Endodermal cell (in vitro differentiated cells): ENCODE measurements at places on chromosomes 2 and 18. TPM values are rescaled to one million over a fixed set of nuclear protein-coding genes. Genes with fewer than 3 reads are reported as not detected.
A peak's percentile ranks its signal among the peaks of the same experiment; 100 is the strongest.

GRCh38 chr2:603427-603826, 73.8 kb downstream of the TMEM18 start:
- H3K36me3 ChIP-seq: no peaks in the 10 kb centered on the region
- H3K4me3 ChIP-seq: no peak overlapping the region
- no peak overlapping the region for H3K27ac ChIP-seq
- no peaks in the 10 kb centered on the region for H3K4me1 ChIP-seq

GRCh38 chr2:25521126-25521525, 152.3 kb downstream of the DTNB start:
- no peak overlapping the region for H3K4me3 ChIP-seq
- H3K36me3 ChIP-seq: no peaks in the 10 kb centered on the region
- H3K4me1 ChIP-seq: no peaks in the 10 kb centered on the region
- DNase-seq: no peak
- no peaks in the 10 kb centered on the region for H3K27me3 ChIP-seq

Gene VAMP8
- 80.4 to 92.5 TPM (median 84.2 TPM) in 3 replicates for total RNA-seq

DNA sequence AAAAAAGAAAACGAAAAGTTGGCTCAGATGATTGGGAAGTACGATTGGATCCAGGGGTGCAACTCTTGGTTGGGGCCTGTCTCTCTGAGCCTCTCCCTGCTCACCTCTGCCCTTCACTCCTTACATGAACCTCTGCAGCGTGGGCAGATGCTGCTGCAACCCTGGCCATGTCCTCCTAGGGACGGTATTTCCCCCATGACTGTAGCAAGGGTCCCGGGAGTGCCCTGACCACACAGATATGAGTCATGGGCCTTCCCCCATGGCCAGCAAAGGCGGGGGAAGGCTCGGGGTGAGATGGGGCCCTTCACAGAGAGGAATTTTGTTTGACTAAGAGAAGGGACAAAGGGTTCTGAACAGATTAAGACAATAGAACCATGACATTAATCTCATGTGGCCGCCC, 129.0 kb downstream of the NCK2 start:
- no peak for DNase-seq
- H3K4me1 ChIP-seq: peaks cover 9% of the 10 kb centered on the region

DNA sequence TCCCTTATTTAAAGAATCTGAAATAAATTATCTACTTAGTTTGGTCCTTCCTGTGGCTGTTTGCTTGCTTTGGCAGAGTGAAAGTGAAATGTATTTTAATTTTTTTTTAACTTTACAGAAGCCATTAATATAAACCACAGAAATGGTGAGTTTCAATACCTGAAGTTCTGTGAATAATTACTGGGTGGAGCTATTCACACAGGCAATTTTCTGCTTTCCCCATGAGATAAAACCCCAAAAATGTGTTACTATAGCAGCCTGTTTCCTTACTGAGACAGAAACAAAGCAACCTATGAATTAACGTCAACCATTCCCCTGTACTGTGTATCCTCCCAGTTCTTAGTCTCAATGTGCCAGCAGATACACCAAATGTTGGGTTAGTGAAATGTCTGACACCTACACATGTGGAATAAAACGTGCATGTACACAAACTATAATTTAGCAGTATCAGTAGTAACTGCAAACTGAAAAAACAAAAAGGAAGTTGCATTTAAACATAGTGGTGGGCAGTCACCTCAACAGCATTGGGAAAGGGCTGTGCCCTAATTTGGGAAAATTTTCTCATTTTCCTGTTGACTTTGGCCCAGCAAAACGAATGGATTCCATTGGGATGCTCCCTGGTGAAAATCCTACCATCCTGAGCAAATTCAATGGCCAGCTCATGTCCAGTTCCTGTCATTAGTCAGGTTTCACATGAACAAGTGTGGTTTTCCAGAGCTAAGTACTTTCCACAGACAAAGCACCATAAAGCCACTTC, 73.1 kb upstream of the RMDN2 start:
- no peaks in the 10 kb centered on the region for H3K36me3 ChIP-seq
- H3K4me3 ChIP-seq: no peak overlapping the region
- DNase-seq: no peak
- peaks cover 5% of the 10 kb centered on the region for H3K4me1 ChIP-seq

Gene UGT1A10
- total RNA-seq: not detected in 3 replicates

Gene SRD5A2
- total RNA-seq: 0.07 TPM in 1 of 3 replicates, not detected in the others

DNA sequence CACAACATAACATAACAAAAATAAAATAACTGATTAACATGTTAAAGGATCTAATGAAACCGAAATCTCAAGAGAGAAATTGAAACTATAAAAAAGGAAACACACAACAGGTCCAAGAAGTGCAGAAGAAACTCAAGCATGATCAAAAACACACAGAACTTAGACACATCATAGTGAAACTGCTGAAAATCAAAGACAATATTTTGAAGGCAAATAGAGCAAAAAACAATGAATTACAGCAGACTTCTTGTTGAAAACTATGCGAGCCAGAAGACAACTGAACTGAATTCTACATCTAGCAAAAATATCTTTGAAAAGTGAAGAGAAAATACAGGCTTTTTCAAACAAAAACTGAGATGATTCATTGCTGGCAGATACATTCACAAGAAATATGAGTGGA, 61.3 kb downstream of the UGP2 start:
- DNase-seq: no peak
- H3K4me3 ChIP-seq: no peak overlapping the region
- no peak overlapping the region for H3K27ac ChIP-seq

GRCh38 chr2:212713681-212714080, 175.1 kb upstream of the ERBB4 start:
- H3K27ac ChIP-seq: no peak overlapping the region
- no peaks in the 10 kb centered on the region for H3K36me3 ChIP-seq
- H3K4me3 ChIP-seq: no peak overlapping the region
- H3K4me1 ChIP-seq: no peaks in the 10 kb centered on the region
- no peaks in the 10 kb centered on the region for H3K27me3 ChIP-seq

DNA sequence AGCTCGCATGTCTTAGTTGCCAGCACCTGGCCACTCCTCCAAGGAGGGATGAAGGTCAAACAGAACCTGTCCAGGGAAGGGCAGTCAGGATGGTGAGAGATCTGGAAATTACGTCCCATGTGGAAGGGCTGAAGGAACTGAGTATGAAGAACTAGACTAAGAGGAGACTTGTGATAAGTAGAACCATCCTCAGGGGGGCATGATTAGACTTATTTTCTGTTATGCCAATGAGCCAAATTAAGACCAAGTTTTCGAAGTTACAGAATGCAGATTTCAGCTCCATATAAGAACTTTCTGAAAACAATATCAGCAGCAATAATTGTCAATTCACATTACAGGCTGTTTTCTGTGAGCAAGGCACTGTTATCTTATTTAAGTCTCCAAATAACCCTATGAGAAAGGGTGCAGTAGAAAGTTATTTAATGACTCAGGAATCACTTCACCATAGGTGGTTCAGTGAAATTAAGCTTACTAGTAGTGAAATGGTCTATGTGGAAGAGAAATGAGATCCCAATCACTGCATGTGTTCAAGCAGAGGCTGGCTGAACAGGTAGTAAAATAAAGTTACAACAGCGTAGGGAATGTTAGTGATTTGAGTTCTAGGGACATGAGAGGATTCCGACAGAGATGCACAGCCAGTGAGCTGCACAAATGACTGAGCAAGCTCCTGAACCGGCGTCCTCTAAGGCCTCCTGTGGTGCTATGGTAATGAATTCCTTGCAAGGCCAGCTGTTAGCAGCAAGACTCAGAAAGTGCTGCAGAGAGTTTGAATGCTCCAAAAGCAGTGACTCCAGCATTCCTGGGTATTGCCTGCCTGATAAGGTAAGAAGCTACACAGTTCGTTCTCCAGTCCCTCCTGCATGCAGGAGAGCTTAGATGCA, 4.5 kb upstream of the DYM start:
- DNase-seq: peak; percentile 87
- H3K27ac ChIP-seq: no peak overlapping the region
- H3K36me3 ChIP-seq: no peaks in the 10 kb centered on the region
- H3K27me3 ChIP-seq: peaks cover 6% of the 10 kb centered on the region
- H3K4me1 ChIP-seq: peaks cover 7% of the 10 kb centered on the region

DNA sequence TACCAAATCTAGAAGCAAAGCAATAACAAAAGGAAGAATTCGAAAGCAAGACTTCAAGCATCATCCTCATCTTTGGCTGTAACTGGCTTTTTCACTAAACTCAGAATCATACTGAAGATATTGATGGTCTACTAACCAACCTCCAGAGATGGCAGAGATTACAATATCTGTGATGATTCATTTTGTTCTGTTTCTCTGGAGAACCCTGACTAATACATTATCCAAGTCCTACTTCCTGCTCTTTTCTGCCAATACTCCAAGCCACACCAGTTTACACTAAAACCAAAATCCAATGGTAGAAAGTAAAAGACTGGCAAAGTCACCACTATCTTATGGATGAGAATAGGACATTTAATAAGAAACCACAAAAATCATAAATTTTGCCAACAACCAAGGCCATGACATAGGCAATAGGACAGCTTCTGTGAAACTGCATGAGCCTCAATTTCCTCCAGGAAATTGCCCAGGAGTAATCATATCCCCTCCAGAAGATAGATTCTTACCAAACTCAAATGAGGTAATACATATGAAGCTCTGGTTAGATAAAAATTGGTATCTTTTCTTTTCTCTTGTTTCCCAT, 159.8 kb downstream of the METTL4 start:
- H3K4me1 ChIP-seq: no peaks in the 10 kb centered on the region
- H3K27me3 ChIP-seq: no peaks in the 10 kb centered on the region
- H3K4me3 ChIP-seq: no peak overlapping the region
- no peak for DNase-seq
- H3K27ac ChIP-seq: no peak overlapping the region

DNA sequence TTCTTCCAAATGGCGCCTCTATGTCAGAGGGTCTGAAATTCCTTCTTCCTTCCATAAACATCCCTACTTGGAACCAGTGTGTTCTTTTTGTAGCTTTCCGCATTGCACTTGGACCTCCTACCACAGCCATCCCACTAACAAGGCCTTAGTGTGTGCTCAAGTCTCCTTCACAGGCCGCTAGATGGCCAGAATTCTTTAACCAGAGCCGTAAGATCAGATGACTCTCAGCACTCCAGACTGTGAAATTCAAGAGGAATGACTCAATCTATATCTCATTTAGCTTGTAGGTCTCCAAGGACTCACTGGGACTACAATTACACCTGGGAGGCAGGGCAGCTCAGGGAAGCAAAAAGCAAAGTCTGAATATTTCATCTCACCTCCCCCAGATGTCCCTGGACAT, 298.9 kb downstream of the EIPR1 start:
- DNase-seq: peak; percentile 59
- H3K27ac ChIP-seq: no peak overlapping the region
- no peaks in the 10 kb centered on the region for H3K4me1 ChIP-seq

DNA sequence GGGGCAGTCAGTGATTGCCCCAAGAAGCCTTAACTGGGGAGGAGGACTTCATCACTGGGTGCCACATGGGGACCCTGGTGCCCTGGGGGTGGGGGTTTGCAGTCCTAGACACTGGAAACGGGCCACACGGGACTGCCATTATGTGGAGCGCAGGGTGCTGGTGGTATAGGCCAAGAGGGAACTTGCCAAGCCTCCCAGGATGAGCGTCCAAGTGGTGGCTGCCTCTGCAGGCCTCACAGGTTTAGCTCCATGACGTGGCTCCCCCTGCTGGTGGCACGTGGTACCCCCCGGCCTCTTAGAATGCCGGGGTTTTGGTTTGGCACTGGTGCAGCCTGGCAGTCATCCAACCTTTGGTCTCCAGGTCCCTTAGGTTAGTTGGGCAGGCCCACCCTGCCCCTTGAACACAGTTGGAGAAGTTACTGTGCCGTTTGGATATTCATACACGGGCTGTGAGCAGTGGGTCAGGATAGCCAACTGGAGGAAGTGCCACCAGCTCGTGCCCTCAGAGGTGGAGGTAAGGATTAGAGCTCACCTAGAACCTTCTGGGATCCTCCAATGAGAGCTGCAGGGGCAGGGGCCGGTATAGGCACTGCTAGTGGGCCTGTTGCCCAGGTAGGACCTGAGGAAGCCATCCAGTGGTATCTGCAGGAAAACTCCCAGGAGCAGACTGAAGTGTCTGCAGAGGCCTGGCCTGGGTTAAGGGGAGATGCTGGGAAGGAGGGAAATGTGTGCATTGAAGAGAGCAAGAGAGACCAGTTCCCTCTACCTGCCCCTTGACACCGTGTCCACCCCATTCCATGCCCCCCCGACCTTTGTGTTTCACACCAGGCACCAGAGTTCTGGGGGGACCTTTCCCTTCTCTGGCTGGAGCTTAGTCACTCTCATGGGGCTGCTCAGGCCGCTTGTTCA, 5.7 kb downstream of the PTMA start:
- peak; percentile 98 for DNase-seq
- H3K27me3 ChIP-seq: no peaks in the 10 kb centered on the region
- peak overlapping the region; percentile 78 for H3K27ac ChIP-seq
- H3K4me1 ChIP-seq: no peaks in the 10 kb centered on the region
- no peak overlapping the region for H3K4me3 ChIP-seq

DNA sequence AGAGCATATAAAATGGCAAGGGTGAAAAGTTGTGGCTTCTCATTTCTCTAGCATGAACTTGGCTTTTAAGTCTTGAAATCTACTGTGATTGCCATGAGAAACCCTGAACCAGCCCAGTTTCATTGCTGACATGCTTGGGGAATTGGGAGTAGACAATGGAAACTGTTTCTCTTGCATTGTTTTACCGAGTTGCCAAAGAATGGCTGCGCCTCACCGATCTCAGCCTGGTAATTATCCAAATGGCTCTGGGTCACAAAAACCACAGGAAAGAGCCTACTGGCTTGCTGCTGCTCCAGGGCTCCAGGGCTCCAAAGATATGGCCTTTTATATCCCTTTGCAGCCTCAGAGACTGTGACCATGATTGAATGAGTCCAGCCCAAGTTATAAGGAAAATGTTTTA, 310.4 kb upstream of the NT5C1B start:
- no peak overlapping the region for H3K27ac ChIP-seq
- H3K4me3 ChIP-seq: no peak overlapping the region
- H3K36me3 ChIP-seq: no peaks in the 10 kb centered on the region
- DNase-seq: no peak

Gene RSAD2
- 0.47 and 0.75 TPM in 2 replicates for total RNA-seq

DNA sequence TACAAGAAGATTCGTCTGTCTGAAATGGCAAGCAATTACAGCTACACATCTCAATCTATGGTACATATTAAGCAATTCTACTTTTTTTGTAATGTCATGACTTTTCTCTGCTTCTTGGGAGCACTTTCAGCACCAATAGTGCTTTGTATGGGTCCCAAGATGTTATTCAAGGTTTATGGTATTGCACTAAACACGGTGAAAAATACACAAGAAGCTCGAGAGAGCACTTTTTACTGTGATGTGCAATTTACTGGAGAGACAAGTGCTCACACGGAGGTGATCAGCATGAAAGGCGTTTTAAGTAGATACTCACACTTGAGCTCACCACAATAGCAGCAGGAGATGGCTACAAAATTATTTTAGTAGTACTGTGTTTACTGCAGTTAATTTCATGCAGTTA, 783.6 kb downstream of the CBLN2 start:
- no peaks in the 10 kb centered on the region for H3K4me1 ChIP-seq
- no peak overlapping the region for H3K4me3 ChIP-seq
- H3K27me3 ChIP-seq: no peaks in the 10 kb centered on the region
- no peaks in the 10 kb centered on the region for H3K36me3 ChIP-seq

GRCh38 chr2:18046558-18047212, 168.2 kb downstream of the KCNS3 start:
- no peak overlapping the region for H3K4me3 ChIP-seq
- H3K27me3 ChIP-seq: peaks cover 14% of the 10 kb centered on the region
- H3K27ac ChIP-seq: no peak overlapping the region
